ENCODE measurements at places on chromosomes 16 and 17. TPM values are rescaled to one million over a fixed set of nuclear protein-coding genes. Genes with fewer than 3 reads are reported as not detected.

- DNase-seq, result no peak
Measured at GRCh38 chr16:89047331-89048089, 46.1 kb upstream of the ACSF3 start.

Gene KRTAP2-1
- not detected for total RNA-seq

Gene CLDN6
- 1.7 TPM for total RNA-seq

Gene KRTAP3-2
- not detected for total RNA-seq

Gene NAT9
- 31.0 TPM for total RNA-seq

DNA sequence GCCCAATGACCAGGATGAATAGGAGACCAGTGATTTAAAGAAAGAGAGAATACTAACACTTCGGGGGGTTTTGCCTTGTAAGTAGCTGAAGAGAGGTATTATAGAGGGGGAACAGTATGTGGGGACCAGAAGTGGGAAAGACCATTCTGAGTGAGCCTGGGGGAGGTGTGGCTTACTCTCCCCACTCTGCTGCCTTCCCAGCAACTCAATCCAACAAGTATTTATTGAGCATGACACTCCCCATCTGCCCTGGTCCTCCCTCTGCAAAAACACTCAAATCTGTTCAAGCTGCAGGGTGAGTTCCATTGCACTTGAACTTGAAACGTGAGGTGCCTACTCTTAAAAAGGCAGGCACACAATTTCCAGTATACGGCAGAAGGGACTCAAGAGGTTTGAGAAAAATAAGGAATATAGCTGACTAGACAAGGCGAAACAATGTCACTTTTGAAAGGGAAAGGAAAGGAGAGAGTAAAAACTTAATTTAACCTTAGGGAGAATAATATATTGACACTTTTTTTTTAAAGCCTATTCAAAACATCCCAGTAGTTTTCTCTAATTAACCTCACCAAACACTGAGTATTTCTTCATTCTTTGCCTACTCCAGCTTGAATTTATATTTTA is 8.2 kb downstream of the FAM117A start:
- peak; percentile 72 for DNase-seq

- DNase-seq, result no peak
Measured at GRCh38 chr16:49929626-49930025, 73.7 kb upstream of the ZNF423 start.

- no peak for DNase-seq
Measured at GRCh38 chr16:56615353-56615752, 7.0 kb downstream of the MT2A start.

Gene NPIPB2
- total RNA-seq, result 0.47 TPM

DNA sequence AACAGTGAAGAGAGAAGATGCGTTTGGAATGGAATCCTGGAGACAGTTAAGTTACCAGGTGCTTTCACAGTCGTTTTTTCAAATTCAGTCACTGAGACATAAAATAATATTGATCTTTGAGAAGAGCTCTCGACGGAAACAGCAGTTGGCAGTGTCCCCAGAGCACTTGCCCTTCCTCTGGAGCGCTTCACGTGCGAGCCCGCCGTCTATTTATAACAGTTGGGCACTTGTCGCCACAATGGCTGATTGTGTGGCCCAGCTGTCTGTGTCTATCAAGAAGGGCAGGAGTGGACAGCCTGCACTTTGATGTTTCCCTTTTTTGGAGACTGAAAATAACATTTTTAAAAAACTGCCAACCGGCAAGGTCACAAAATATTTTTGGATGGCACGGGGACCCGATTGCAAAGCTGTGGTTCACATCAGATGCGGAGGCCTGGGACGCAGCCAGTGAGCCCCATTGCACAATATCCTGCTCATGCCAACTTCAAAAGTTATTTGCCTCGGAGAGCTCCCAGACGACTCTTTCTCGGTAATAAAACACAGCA is 62.9 kb downstream of the ADCY9 start:
- DNase-seq, result peak; percentile 27

GRCh38 chr16:6131526-6132050 is 1034.0 kb upstream of the EEF2KMT start:
- DNase-seq, result no peak

- no peak for DNase-seq
Measured at GRCh38 chr16:4370151-4370550, 1.5 kb upstream of the VASN start.
